ENCODE measurements at places on chromosomes 1 and 21. TPM values are rescaled to one million over a fixed set of nuclear protein-coding genes. Genes with fewer than 3 reads are reported as not detected.

CFAP107 gene
- polyA plus RNA-seq: not detected

COA6 gene
- polyA plus RNA-seq: 220 TPM

NCF2 gene
- polyA plus RNA-seq: not detected

TSPEAR gene
- not detected for polyA plus RNA-seq

TBX15 gene
- polyA plus RNA-seq: not detected

All from Purkinje cell (primary cell).